HCEC 1CT (cell line): ENCODE measurements at places on chromosomes 5 and 9.

- DNase-seq = peak; percentile 88
Observed at GRCh38 chr5:126594748-126595485, at the start of gene ALDH7A1. Gene ALDH7A1 (minus strand): TSS chr5:126595219. CDS start chr5:126595198, 21 bp downstream.

DNA sequence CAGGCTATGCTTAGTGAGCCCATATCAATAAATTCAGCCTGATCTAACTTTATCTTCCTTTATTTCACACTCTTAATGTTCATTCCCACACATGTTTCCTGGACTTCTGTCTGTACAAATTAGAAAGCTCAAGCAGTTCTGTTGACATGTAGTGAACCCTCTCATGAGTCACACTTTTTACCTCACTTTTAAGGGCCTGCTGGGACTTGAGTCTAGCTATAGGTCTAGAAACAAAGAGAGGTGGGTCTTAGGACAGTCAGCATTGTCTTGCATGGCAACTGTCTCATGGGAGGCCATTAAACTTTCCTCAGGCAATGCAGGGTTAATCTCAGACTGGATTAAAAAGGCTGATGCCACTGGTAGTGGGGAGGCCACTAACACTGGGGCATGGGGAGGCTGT, 8.6 kb upstream of the CCNH start:
- DNase-seq = no peak

- peak; percentile 48 for DNase-seq
Observed at GRCh38 chr9:116342941-116343340, 189.3 kb downstream of the PAPPA start.

DNA sequence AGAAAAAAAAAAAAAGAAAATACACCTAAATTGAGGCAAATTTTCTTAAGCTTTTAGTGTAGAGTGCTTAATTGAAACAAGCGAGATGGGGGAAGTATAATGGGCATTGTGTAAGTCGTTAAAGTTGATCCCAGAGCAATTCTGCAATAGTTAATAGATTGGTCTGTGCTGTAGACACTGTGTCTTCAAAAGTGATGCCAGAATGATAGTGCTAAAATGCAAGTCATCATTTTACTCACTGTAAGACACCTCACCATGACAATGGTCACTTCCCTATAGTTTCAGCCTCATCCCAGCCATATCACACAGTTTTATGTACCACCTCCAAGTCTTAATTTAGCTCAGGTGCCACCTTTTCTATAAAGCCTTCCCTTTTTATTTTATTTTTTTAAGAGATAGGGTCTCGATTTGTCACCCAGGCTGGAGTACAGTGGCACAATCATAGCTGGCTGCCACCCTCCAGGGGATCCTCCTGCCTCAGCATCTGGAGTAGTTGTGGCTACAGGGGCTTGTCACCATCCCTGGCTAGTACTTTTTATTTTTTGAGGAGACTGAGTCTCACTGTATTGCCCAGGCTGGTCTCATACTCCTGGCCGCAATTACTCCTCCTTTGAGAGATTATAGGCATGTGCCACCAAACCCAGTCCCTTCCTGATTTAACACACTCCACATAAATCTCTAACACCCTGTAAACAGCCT, 6.2 kb downstream of the COX7C start:
- no peak for DNase-seq

DNA sequence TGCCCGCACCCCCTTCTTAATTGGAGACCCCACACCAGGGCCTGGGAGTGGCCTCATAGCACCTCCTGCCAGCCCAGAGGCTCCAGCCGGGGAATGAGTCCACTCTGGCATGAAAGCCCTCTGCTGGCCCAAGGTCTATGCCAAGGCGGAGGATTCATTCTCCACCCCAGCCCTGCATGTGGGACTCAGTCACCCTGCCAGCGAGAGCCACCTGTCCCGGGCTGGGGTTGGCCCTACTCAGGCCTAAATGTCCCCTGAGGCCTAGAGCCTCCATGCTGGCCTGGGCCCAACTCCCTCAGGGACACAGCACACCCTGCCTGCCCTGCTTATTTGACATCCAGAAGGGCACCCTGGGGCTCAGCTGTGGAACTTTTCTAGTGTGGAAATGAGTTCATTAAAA, 1.0 kb upstream of the RAPGEF1 start:
- no peak for DNase-seq

- no peak for DNase-seq
Observed at GRCh38 chr5:101461455-101461854, 558.4 kb upstream of the ST8SIA4 start.

GRCh38 chr5:98320343-98320742, 453.1 kb upstream of the RGMB start:
- DNase-seq = no peak

DNA sequence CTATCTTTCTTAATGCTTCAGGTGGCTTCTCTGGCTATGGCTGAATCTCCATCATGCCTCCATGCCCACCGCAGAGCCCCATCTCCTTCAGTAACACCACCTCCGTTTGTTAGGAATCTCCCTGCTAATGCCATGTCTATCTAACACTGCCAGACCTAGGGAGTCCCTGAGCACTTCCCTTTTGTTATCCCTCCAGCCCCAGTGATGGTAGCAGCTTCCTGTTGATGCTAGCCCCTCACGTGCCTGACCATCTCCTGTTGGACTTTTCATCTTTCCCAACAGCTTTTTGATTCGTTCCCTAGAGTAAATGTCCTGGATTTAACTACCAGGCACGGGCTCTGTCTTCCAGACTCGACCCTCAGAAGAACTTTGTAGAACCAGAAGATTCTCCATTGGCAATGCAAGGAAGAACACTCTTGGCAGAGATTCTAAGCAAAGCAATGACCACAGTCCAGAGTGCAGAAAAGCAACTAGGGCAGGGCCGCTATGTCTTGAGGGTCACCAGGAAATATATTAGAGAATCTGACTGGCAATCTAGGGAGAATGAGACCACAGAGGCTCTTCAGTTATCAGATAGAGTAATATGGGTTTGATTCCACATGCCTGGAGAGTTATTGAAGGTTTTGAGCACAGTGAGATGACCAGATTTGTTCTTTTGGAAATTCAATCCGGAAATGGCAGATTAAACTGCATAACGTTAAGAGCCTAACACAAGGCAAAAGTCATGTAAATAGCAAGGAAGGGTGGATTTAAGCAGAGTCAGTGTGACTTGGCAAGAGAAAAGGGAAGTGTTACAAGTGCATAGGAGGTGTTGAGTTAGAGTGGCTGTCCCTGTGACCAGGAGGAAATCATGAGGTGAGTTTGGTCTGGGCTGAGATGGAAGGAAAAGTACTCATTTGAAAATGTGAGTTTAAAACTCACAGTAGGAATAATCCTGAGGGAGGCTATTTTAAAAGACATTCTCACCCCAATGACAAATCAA, 555.2 kb downstream of the ACTL7B start:
- no peak for DNase-seq

DNA sequence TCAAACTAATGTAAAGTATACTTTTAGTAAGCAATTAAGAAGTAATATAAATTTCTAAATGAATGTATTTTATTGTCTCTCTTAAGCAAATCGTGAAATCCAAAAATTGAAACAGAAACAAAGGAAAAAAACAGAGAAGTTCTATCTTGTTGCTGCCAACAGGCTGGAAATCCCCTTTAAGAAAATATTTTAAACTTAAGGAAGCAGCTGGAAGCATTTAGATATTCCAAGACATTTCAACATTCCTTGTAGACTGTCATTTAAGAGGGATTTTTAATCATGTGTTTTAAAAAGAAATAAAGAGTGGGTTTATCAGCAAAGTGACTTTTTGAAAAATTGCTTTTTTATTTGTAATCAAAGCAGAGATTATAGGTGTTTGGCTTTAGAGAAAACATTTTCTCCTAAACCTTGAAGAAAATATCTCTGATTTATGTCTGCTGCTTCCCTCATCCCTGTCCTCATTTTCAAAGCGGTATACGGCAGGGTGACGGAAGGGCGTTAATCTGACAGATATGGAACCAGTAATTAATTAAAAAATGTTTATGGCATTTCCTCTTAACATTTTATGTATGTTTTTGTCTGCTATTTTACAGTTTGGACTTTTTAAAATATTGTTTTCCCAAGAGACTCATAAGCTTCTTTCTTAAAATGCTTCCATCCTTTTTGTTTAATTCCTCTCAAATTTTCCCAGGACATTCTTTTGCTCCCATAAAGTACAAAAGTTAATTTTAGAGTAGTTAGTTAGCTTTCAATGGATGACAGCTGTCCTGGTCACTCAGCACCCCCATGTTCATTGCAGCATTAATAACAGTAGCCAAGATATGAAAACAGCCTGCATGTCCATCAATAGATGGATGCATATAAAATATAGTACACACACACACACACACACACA, 245.6 kb downstream of the LURAP1L start:
- DNase-seq = no peak

GRCh38 chr9:71524996-71525580, 243.2 kb downstream of the CEMIP2 start:
- DNase-seq = no peak

DNA sequence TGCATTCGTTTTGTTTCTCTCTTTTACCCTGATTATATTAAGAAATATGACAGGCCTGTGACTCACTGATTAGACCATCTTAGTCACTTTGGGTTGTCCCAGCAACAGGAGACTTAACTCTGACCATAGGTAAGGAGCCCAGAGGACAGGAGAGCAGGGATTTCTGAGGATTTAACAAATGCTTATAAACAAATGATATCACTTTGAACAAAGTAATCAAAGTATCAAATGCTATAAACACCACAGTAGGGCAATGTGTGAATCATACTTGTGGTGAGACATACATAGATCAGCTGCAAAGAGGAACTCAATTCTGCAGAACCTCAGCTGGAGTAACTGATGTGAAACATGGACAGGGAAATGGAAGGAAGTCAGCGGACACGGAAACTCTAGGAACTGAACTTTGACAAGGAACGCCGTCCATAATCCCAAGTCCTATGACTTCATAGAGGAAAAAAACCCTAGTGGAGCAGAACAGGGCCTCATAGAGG, 190.6 kb upstream of the MSX2 start:
- peak; percentile 92 for DNase-seq

- peak; percentile 49 for DNase-seq
Observed at GRCh38 chr9:73183917-73184861, 32.5 kb downstream of the ANXA1 start.

DNA sequence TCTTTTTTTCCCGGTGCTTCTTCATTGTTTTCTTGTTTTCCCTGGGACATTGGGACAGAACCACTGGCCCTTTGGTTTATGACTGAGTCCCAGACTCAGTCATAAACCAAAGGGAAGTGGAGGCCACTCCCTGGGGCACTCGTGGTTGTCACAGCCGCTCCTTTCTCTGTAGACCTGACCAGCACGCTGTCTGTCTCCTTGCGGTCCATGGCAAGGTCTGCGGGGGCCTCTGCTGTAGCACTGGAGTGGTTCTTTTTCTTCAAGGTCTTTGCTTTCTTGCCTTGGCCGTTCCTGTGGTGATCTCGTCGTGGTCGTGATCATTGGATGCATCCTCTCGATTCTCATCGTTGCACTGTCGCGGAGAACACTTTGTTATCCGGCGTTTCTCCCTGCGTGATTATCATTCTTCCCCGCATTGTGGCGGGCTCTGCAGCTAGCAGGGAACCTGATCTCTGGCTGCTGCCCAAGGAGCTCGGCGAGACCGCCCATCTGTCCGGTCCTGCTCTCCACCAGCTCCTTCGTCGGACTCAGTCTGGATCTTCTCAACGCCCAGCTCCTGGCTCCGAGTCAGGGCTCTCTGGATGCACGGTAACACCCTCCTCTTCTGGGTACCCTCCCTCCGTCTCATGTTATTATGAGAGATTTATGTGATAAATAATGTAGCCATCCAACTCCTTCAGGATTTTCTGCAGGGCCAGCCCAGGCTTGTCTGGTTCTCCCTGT, 43.5 kb upstream of the MPDZ start:
- DNase-seq = no peak
